ENCODE measurements at places on chromosomes 6 and 20.

GRCh38 chr20:56437196-56437960 lies 25.3 kb downstream of the CASS4 start:
- H3K4me1 ChIP-seq: no peaks in the 10 kb centered on the region
- no peak overlapping the region for H3K27ac ChIP-seq
- no peaks in the 10 kb centered on the region for H3K27me3 ChIP-seq
- no peak for DNase-seq
- H3K36me3 ChIP-seq: no peaks in the 10 kb centered on the region

DNA sequence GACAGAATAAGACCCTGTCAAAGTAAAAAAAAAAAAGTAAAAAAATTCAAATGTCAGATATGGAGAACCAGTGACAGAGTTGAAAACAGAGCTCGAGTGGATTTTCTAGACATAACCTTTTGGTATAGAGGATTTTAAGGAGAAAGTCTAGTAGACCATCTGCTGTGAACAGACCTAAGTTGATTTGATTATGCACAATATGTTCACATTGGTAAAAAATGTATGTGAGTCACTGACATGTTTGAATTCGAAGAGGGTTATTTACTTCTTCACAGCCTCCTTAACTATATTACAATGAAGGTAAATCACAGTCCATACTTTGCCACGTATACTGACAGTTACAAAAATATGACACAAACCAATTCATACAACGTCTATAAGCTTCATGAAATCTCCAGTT lies 7.4 kb downstream of the TINAG start:
- no peak for DNase-seq
- no peak overlapping the region for H3K27ac ChIP-seq
- no peaks in the 10 kb centered on the region for H3K4me1 ChIP-seq
- H3K36me3 ChIP-seq: no peaks in the 10 kb centered on the region

GRCh38 chr20:32019563-32020463 lies 9.6 kb downstream of the CCM2L start:
- H3K27ac ChIP-seq: no peak overlapping the region
- no peaks in the 10 kb centered on the region for H3K4me1 ChIP-seq
- no peaks in the 10 kb centered on the region for H3K36me3 ChIP-seq
- H3K27me3 ChIP-seq: peaks cover 4% of the 10 kb centered on the region
- DNase-seq: no peak

DNA sequence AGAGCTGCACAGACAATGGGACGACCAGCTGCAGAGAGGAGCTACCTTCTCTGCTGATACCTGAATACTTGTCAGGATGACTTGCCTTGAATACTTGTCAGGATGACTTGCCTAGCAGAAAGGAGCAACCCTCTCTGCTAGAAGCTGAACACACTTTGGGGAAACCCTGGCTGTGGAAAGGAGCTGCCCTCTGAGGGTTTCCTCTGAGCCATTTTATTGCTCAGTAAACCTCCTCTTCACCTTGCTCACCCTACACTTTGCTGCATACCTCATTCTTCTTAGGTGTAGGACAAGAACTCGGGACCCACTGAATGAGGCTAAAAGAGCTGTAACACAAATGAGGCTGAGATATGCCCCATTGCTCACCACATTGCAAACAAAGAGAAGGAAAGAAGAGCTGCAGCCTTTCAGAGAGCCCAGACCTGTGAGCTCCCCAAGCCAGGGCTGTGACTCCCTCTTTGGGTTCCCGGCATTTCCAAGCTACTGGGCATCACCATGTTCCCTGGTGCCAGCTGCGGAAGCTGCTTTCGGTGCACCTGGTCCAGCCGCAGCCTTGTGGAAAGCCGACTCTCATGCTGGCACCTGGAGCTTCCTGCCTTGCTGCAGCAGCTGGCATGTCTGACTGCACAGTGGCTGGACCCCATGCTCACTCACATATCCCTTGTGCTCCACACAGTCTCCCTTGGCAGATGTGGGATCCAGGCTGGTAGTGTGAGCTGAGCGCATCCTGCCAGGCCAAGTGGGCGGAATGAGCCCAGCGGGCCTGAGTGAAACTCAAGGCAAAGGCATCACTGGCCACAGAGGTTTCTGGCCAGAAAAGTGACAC lies 106.7 kb upstream of the AHI1 start:
- H3K36me3 ChIP-seq: no peaks in the 10 kb centered on the region
- no peak overlapping the region for H3K27ac ChIP-seq
- H3K4me3 ChIP-seq: no peak overlapping the region
- H3K4me1 ChIP-seq: no peaks in the 10 kb centered on the region
- no peaks in the 10 kb centered on the region for H3K27me3 ChIP-seq
- no peak for DNase-seq

DNA sequence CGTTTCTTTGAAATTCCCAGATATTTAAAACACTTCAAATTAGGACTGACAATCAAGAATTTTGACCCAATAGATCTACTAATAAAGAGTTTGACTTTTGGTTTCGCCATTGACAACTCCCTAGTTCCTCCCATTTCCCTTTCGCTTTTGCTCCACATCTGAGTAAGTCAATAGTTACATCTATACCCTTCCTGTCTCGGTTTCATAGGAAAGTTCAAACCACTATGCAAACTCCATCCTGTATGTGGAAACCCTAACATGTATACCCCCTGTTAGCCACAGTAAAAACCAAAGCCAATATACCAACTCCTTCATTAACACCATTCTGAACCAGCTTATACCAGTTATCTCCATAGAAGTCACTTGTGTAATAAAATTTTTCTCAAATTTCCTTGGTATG lies 311.1 kb downstream of the MMUT start:
- no peaks in the 10 kb centered on the region for H3K4me1 ChIP-seq
- H3K27ac ChIP-seq: no peak overlapping the region
- H3K4me3 ChIP-seq: no peak overlapping the region
- no peak for DNase-seq
- H3K27me3 ChIP-seq: no peaks in the 10 kb centered on the region
- no peaks in the 10 kb centered on the region for H3K36me3 ChIP-seq

- no peak for DNase-seq
- H3K27me3 ChIP-seq: no peaks in the 10 kb centered on the region
- no peaks in the 10 kb centered on the region for H3K4me1 ChIP-seq
- H3K36me3 ChIP-seq: no peaks in the 10 kb centered on the region
Observed at GRCh38 chr6:52124126-52125121, 37.0 kb upstream of the PKHD1 start.

DNA sequence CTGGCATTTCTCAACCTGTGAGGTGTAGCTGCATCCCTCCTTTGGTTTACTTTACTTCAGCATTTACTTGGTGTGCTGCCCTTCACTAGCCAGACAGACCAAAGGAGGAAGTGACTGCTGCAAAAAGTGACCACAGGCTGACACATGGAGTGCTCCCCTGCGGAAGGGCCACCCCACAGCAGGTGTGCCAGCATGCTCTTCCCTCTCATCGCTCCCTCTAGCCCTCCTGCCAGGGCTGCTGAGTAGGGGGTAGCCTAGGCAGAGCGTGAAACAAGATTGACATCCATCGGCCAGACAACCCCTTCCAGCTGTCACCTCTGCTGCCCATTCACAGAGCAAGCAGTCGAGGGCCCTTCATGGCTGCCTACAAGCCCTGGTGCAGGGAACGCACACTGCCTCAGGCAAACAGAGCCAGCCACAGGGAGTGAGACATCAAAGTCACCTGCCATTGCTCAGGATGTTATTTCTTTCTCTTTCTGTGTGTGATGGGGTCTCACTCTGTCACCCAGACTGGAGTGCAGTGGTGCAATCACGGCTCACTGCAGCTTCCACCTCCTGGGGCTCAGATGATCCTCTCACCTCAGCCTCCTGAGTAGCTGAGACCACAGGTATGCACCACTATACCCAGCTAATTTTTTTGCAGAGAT lies 102.0 kb upstream of the RPS6KA2 start:
- no peaks in the 10 kb centered on the region for H3K36me3 ChIP-seq
- no peaks in the 10 kb centered on the region for H3K4me1 ChIP-seq
- H3K27me3 ChIP-seq: no peaks in the 10 kb centered on the region
- no peak for DNase-seq
- no peak overlapping the region for H3K4me3 ChIP-seq
